Right lung (tissue), 10 donors: ENCODE measurements at places on chromosomes 5 and 9. TPM values are rescaled to one million over a fixed set of nuclear protein-coding genes. Genes with fewer than 3 reads are reported as not detected.

DRD1 gene
- 0.04 TPM for polyA plus RNA-seq

NIPSNAP3A gene
- polyA plus RNA-seq: 42.7 TPM

TTC16 gene
- polyA plus RNA-seq: 1.4 TPM

- DNase-seq: no peak
These were observed 45.3 kb downstream of the INSYN2B start for GRCh38 chr5:169934990-169935389.

DNA sequence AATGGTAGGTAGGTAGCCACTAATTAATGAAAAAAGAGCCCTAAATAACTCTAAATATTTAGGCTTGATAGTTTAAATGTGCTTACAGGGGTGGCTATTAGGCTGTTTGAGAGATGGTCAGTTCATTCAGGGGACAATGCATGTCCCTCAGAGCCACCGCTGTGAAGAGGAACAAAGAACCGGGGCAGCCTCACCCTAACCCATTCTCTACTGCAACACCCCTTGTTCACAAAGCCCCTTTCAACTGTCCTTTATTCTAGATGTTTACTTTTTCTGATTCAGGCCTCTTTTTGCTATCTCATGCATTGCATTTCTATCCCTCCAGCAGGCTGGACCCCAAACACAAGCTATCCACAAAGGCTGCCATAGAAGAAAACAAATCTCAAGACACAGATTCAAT, 906.7 kb downstream of the NR2F1-AS1 start:
- no peak for DNase-seq

- peak; percentile 30 for DNase-seq
These were observed 1.6 kb downstream of the TSLP start for GRCh38 chr5:111072949-111073682.

DNA sequence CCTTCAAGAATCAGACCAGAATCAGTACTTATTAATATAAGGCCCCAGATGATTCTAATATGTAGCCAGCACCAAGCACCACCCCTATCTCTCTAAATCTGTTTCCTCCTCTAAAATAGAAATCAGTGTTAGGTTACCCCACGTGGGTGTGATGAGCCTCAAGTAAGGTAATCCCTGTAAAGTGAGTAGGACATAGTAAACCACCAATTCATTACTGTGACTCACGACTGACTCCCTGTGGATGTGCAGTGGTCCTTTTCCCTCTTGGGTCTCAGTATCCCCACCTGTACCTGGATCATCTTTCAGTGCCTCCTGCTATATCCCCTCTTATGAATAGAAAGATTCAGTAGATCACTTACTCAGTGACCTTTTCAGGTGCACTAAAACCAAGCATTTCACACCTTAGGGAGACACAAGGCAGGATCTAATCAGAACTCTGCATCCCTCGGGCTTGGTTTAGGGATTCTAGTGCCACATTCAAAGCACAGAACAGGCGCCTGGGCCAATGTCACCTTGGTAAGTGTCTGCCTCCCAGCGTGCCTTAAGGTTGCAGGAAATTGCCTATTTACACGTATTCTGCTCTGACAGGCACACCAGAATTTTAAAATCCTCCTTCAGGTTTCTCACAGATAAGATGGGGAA, 12.2 kb upstream of the ALDH1B1 start:
- no peak for DNase-seq

- DNase-seq: no peak
These were observed 21.0 kb downstream of the RICTOR start for GRCh38 chr5:39053189-39053588.

- DNase-seq: no peak
These were observed 171.6 kb downstream of the TARS1 start for GRCh38 chr5:33612386-33612785.

DNA sequence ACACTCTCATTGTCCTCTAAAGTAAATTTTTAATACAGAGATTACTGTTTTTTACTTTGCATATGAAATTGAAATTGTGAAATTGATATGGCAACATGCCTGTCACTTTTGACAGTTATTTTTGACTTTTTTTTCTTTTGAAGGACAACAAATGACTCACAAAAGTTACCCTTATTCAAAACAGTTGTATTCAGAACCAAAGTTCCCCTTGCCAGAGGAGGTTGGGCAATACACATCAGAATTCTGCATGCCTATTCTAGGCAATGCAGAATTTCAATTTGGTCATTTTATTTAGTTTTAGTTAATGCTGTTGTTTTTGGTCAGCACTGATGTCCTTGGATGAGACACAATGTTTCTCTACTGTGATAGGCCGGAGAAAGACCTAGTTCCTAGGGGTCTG, 299.1 kb upstream of the PRR16 start:
- DNase-seq: no peak

DNA sequence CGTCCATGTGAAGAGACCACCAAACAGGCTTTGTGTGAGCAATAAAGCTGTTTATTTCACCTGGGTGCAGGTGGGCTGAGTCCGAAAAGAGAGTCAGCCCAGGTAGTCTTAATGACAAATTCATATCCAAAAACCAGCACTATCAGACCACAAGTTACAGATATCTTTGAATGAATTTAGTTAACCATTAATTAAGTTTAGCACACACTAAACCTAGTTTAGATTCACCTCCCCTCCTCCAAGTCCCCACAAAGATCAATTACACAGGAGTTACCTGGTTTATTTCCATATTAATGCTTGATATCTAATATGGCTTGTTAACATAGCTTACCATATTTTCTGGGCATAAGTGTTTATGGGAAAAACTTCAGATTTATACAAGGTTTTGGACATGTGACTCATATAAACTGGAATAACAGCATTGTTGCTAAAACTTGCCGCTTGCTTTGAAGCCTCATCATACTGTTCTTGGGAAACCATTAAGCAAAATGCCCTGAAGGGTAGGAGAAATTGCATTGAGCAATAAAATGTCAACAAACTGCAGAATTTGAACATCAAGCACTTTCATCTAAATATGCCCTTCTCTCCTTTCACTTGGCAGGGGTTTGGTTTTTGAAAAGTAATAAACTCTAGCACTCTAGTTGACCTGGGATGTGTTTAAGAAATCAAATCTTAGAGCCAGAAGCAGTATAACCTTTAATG, 166.9 kb downstream of the SNCAIP start:
- DNase-seq: peak; percentile 40

DNA sequence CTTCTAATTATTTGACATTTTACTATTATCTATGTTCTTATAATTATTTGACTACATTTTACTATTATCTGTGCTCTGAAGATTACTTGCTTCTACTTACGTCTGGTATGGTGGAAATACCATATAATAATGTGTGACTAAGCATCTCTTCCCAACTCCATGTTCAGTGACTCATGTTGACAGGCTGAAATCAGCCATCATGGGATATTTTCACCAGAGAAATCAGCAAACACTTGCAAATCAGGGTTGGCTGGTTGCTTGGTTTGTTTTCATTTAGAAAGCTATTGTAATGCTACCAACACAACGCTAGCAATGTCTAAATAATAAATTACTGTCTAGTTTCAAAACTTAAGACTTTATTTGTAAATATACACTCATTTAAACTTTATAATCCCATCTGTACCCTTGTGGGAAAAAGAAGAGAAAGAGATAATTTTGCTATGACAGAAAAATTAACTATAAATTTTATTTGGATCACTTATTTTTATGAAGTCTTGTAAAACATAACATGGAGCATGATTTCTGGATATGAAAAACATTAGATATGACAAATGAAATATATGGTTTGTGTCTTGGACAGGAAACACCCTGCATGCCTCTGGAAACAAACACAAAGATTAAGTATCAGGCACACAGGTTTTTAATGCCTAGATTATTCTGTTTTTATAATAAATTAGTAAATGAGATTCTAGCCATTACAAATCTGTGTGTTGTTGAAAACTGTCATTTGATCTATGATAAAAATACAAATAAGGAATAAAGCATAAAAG, 337.6 kb downstream of the BNC2 start:
- no peak for DNase-seq

DNA sequence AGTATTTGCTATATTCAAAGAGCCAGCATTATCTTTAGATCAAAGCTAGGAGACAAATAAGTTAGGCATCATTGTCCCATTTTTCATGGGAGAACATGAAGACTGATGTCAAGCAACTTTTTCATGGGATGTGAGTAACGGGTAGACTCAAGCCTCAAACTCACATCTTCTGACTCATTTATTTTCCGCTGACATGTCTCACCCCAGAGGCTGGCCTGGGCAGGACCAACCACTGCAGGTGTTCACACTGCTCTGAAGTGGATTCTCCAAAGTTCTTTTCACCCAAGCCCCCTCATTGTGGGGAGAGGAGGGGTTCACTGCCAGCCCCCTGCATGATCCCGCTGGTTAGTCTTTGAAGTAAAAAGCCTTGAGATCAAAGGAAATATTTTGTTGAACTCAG, 34.9 kb upstream of the BASP1 start:
- no peak for DNase-seq
